ENCODE measurements at places on chromosomes 4 and X.
A peak's percentile ranks its signal among the peaks of the same experiment; 100 is the strongest.

DNA sequence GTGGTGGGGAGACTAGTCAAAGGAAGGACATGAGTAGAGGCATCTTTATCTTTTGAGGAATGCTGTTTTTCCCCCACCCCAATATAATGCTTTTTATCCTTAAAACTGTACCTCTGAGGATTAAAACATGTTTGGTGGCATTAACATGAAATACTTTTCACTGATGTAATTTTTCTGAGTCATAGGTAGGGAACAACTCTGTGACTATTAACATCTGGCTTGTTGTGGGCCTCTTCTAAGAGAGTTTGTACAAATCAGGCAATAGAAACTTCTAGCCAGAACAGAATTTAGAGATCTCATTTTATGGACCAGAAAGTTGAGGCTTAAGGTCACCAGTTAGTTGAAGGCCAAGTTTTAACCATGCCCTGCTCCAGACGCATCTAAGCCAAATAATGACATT lies 207.6 kb downstream of the SOX3 start:
- DNase-seq: no peak

GRCh38 chr4:83771113-83771705 lies 235.3 kb downstream of the GPAT3 start:
- DNase-seq: peak; percentile 65

DNA sequence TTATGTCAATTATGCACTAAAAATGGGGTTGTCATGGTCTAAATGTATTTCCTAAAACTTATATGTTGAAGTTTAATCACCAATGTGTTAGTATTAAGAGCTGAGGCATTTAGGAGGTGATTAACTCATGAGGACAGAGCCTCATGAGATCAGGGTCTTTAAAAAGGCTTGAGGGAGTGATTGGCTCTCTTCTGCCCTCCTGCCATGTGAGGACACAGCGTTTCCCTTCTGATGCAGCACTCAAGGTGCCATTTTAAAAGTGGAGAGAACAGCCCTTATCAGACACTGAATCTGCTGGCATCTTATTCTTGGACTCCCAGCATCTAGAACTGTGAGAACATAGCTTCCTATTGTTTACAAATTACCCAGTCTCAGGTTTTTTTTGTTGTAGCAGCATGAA lies 581.7 kb downstream of the KCNIP4 start:
- DNase-seq: no peak

- DNase-seq: peak; percentile 30
These were observed 284.8 kb upstream of the PPARGC1A start for GRCh38 chr4:24174602-24175001.

DNA sequence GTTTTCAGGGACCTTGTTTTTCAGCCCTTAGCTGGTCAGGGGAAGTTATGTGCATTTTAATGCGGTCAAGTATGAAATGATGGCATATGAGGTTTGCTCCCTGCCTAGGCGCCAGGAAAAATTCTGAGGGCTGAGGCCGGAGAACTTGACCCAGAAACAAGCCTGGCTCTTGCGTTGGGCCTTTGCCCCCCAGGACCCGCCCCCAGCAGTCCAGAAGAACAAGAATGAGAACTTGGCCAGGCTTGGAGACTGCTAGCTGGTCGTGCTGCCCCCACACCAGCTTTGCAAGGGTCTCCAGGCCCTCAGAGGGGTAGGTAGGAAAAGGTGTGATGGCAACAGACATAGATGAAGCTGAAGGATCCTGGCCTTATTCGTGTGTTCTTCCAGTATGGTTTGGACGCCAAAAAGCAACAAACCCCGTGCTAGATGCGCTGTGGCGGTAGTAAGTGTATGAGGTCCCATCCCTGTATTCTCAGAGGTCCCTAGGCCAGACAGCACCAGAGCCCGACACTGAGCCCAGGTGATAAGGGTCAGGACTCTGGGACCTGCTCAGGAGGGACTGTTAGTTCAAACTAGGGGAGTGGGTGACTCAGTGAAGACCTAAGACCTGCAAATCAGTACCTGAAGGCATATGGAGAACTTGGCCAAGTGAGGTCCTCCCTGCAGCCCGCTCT lies 10.5 kb downstream of the NKX3-2 start:
- DNase-seq: no peak

GRCh38 chrX:104255465-104255864 lies 732 bp upstream of the ESX1 start:
- no peak for DNase-seq

DNA sequence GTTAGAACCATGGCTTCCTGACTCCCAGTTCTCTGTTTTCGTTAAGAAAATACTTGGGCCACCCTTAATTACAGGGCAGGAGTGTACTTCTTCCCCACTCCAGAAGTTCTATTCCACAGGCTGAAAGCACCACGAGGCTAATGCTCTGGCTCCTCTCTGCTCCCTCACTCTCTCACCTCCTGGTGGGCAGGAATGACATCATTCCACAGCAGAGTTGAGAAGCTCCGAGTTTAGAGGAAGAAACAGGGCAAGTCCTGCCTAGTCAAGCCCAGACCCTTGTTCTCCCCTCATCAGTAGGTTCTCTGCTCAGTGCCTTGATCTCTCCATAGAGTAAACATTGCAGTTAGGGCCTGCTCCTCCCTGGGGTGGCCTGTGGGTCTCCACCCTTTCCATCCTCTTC lies 343.8 kb upstream of the CLNK start:
- DNase-seq: peak; percentile 11

- DNase-seq: no peak
These were observed 43.5 kb downstream of the FMR1NB start for GRCh38 chrX:148024425-148025148.

DNA sequence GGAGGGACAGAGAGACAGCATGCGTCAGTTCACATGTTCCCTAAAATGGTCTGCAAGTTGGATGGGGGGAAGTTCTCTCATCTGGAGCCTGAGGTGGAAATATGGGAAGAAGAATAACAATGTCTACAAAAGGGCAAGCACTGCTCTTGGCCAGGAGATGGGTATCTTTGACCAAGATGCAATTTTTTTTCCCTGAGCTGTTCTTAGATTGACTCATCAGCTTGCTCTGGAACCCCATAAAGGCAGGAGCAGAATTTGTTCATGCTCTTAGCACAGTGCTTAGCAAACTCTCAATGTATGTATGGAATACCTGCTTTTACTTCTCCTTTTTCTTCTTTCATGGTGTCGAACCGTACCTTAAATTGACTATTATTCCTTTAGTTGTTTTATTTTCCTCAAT lies 90.5 kb upstream of the ZNF827 start:
- DNase-seq: peak; percentile 40

DNA sequence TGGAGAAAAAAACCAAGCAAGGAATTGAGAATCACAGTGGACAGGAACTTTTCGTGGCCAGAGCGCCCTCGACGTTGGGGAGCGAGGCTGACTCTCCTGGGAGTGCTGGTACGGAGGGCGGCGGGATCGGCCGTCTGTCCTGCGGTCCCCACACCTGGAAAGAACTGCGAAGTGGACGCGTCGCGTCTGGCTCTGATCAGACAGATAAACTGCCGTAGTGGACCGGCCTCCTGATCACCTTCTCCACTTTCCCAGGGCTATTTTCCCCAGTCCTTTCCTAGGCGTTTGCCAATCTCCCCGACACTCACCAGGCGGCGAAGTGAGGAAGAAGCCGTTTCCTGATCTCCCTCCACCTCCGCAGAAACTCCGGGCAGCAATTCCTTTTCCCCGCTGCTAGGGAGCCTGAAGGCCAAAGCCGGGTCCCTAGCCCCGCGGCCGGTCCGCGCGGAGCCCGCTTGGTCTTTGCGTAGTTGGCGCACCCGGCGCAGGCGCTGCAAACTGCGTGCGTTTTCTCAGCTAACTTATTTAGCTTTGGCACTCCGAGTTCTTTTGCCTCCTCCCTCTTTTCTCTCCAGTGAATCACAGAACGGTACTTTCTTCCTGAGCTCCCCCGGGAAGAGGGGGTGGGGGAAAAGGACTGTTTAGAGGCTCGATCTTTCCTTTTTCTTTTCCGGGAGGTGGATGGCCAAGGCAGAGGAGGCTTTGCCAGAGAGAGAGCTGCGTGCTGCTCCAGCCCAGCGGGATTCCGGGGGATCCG lies at the start of gene ARSJ:
ARSJ (minus strand) TSS at position 500 of the 757 bp plus-strand sequence. CDS start 813 bp downstream, outside the sequence.
- DNase-seq: peak; percentile 95

- no peak for DNase-seq
These were observed 246.5 kb downstream of the CPE start for GRCh38 chr4:165625281-165625680.

GRCh38 chrX:97401586-97402136 lies 518.0 kb downstream of the RPA4 start:
- DNase-seq: peak; percentile 14

DNA sequence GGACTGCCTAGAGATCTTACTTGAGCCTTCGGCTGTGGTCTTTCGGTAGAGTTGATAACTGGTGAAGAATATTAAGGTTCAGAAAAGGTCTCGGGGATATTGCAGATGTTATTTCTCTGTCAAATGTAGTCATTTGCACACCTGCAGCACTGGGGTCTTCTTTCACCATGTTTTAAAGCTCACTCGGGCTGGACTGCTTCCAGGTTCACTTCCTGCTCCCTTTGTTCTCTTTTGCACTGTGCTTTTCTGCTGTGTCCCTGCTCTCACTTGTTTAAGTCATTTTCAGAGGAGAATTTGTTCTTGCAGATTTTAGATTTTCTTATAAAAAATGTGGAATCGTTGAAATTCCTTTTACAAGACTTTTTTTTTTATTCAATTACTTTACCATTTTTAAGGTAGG lies 68.5 kb downstream of the BMPR1B start:
- DNase-seq: no peak

GRCh38 chr4:137701401-137701800 lies 169.1 kb upstream of the PCDH18 start:
- DNase-seq: no peak

DNA sequence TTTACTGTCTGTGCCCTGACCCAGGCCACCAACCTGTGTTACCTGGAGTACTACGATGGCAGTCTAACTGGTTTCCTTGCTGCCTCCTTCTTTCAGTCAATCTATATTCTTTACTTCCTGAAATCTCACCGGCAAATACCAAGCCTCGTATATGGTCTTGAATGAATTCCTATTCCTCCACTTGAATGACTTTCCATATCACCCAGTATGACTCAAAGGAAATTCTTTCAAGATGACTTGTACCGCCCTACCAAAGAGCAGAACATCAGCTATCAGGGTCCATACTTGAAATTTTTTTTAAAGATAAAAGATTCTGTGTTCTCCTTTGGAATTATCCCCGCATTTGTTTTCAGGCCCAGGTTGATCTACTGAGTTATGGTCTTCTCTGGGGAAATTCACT lies 378.0 kb downstream of the AFF2 start:
- DNase-seq: peak; percentile 84

All from fibroblast of skin of back (primary cell).